ENCODE measurements at places on chromosomes 7 and 10.
A peak's percentile ranks its signal among the peaks of the same experiment; 100 is the strongest.

- DNase-seq: peak; percentile 68
Observed at GRCh38 chr10:21078410-21079329, 181.6 kb upstream of the NEBL start.

- DNase-seq: no peak
Observed at GRCh38 chr10:132700156-132701098, 85.5 kb downstream of the NKX6-2 start.

DNA sequence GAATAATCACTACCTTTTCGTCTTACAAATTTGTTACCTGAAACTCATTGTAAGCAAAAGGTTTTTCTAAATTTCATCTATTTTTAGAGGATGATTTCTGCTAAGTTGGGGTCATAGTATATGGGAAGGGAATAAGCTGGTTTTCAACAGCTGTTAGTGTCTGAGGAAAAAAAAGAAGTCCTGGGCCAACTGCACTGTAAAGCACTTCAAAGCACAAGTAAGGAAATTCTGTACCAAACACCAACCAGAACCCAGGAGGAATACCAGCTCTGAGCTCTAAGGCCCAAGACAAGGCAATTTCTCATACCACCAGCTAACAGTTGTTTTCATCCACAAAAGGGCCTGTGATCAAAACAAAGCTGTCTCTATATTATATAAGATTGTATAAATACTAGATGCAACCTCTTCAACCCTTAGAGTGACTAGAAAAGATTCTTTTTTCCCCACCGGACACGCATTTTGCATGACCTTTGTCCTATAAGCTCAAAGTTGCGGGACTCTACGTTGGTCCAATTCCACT is 6.1 kb upstream of the MEOX2 start:
- no peak for DNase-seq

- DNase-seq: no peak
Observed at GRCh38 chr7:155510975-155511701, 35.2 kb downstream of the CNPY1 start.

- DNase-seq: no peak
Observed at GRCh38 chr10:176677-177076, 41.4 kb downstream of the ZMYND11 start.

- DNase-seq: no peak
Observed at GRCh38 chr7:156378806-156379205, 261.8 kb upstream of the RNF32 start.

DNA sequence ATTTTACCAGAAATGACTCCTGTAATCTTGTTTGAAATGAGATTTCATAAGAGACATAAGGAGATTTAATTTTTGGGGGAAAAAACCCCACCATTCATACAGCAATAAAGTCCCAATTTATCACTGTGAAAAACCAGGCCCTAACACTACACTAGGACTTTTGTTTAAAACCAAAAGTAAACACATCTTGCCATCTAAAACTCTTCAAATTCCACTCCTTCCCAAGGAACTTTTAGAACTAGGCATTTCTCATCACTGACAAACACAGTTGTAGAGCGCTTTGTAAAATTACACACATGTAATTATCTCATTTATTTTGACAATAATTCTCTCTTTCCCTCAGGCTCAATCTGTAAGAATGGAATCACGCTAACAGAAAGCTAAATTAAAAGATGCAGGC is 128.1 kb upstream of the C1QL3 start:
- no peak for DNase-seq

GRCh38 chr7:151600331-151600730 is 80.6 kb upstream of the RHEB start:
- DNase-seq: no peak

- DNase-seq: peak; percentile 64
Observed at GRCh38 chr10:50653142-50653541, 29.4 kb upstream of the SGMS1 start.

DNA sequence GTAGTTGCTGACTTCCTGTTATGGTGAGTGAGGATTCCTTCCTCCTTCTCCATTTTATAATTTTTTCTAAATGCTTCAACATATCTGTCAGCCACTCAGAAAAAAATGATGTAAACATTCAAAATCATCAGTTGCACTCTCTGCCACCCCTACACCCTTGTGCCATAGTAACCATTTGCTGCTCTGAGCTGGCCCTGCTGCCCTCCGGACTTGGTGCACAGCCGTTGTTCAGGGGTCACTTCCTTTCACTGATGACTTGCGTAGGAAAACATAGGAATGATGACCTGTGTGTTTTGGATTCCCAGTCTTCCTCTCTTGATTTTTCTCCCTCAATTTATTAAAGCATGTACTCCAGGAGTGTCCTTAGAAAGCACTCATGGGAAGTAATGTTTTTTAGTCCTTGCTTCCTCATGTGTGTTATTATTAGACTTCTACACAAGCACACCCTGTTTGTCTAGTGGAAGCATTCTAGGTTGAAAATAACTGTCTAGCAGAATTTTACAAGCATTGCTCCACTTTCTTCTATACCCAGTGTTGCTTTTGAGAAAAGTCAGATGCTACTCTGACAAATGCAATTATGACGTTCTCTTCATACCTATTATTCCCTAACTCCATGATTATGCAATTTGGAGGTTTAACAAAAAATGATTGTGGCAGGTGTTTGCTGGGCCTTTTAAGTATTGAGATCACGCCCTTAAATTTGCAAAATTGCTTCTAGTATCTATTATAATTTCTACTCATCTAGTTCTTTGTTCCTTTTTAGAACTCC is 62.6 kb upstream of the MTPN start:
- DNase-seq: no peak

DNA sequence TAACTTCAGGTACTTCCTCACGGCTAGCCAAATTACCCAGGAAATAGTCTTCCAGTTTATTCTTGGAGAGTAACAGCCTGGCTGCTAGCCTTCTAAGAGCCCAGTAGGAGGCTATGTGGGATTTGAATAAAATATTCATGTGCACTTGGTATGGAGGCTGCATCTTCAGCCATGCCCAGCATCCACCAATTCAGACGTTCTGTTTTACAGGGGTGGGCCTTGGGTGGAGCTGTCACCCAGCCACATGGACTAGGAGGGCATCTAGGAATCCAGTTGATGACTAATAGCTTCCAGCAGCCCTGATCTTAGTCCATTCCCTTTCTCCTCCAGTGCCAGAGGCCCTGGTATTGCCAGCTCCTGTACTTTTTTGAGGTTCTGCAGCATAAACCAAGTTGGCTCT is 66.3 kb upstream of the ZRANB1 start:
- DNase-seq: peak; percentile 49

GRCh38 chr10:121684276-121684675 is 86.0 kb upstream of the FGFR2 start:
- peak; percentile 20 for DNase-seq

DNA sequence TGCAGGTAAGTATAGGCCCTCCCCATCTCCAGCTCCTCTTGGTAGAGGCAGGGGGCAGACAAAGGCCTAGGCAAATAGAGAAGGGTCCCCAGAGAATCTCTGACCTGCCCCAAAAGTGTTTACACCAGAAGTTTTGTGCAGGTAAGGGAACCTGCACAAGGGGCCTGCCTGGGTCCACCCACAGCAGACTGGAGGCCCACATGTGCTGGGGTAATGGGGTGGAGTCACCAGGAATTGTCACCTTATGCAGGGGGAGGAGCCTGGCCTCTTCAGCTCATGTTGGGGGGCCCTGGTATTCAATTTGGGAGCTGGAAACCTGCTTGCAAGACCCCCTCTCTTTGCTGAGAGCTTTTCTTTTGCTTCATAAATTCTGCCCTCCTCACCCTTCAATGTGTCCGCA is 302.7 kb downstream of the ZEB1 start:
- DNase-seq: no peak

DNA sequence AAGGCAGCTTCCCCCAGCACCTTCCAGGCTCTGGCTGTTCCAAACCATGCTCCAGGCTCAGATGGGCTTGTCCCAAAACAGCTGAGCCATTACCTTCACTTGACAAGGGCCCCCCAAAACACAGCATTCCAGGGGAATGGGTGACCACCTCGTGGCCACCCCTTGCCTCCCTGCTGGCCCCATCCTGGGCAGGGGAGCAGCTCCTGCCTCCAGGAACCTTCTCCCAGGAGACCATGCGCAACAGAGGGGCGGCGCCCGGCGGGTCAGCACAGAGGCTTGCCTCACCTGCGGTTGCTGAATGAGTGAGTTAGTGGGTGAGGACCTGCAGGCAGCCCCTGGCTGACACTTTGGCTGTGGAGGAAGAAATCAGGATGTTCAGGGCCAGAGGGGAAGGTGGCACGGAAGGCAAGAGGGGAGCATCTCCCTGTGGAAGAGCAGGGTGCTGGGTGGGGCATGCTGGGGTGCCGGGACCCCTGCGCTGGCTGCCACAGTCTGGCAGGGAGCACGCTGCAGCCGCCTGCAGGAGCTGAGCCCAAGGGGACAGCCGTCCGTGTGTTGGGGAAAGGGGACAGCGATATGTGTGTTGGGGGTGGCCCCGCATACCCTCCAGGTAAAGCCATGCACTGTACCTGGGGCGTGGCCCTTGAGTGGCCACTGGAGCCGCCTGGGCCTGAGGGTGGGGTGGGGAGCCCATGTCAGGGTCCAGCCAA is 54.7 kb downstream of the PWWP2B start:
- DNase-seq: no peak

- no peak for DNase-seq
Observed at GRCh38 chr7:74252893-74253292, 1.3 kb downstream of the RFC2 start.

DNA sequence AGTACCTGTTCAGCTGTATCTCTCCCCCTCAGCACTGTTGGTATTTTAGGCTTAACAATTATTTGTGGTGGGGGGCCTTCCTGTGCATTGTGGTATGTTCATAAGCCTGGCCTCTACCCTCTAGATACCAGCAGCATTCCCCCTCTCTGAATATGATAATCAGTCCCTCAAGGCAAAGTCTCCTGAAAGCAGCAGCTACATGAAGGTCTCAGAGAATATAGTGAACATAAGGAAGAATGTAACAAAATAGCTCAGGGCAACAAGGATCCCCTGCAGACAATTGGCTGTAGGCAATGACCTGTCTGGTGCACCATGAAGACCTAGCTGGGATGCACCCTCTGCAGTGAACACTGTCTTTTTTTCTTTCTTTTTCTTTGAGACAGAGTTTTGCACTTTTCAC is 86.4 kb downstream of the CTBP2 start:
- DNase-seq: no peak

DNA sequence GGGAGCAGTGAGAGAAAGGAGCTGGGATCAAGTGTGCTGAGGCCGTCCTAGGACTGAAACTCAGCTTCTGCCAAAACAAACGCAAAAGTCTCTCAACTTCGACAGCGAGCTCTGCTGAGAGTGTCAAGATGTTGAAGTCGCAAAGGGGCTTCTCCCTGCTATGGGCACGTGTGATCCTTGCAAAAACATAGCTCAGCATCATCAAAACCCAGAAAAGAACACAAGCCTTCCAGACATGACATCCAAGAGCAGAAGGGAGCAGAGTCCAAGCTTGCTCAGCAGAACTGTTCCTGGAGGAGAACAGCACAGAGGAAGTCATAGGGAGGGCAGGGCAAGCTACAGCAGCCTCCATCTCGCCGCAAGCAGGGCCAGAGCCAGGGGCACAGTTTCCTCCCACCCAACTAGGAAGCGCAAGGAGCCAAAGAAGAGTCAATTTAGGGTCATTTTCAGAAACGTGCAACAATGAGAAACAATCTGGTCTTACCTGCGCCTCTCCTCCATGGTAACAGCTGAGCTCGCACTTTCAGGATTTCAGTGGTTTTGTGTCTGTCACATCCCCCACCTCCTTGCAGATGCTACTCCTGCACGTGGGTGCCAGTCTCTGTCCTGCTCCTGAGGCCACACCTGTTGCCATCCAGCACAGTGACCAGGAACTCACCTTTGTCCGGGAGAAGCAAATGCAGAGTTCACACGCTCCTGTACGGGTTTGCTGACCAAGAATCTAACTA is 113.9 kb downstream of the DIP2C start:
- no peak for DNase-seq

- DNase-seq: no peak
Observed at GRCh38 chr10:132848951-132849545, 63.1 kb upstream of the NKX6-2 start.

- no peak for DNase-seq
Observed at GRCh38 chr10:6699336-6699735, 119.3 kb upstream of the PRKCQ start.

DNA sequence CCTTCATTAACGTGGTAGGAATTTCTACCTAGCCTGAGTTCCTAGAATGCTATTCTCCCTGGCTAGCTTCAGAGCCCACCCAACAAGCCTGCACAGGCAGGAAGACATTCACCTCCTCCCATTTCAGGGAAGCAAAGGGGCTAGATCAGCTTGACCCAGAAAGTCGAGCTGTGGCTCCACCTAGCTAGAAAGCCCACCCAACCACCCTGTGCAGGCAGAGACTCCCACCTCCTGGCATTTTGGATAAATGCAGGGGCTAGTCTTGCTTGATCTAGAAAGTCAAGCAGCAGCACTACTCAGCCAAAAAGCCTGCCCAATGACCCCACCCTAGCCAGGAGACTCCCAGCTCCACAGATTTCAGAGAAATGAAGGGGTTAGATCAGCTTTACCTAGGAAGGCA is 479.5 kb downstream of the SDK1 start:
- no peak for DNase-seq

DNA sequence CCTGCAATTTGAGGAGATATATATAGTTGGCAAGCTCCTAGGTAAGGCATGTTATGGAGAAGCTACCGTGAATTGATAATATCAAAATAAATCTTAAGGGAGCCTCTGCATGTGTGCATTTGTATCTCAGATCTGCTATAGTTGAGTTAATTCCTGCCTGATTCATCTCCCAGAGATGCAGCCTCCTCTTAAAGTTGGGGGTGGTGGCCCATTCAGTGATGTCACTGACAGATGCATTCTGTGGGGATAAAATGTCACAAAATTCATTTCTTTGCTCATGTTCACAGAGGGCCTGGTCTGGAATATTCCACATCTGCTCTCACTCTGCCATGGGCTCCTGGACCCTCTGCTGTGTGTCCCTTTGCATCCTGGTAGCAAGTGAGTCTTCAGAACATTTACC is 185.8 kb upstream of the PRSS1 start:
- DNase-seq: peak; percentile 64

DNA sequence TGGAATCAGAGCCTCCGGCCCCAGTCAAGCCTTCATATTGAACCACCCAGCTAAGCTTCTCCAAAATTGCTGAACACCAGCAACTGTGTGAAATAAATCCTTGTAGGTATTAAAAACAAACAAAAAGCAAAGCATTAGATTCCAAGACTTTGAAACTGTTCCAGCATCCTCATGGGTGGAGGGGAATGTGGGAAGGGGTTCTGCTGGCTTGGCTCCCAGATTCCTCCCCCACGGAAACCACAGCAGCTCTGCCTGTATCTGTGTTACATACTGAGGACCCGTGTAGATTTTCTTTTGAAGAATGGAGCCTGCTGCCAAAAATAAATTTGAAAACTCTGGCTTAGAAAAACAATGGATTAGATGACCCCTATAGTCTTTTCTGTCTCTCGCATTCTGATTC is 20.0 kb downstream of the AKR1B1 start:
- DNase-seq: peak; percentile 43

GRCh38 chr7:26165950-26166683 is 14.1 kb downstream of the NFE2L3 start:
- DNase-seq: no peak

GRCh38 chr7:158238616-158239289 is 348.9 kb downstream of the PTPRN2 start:
- DNase-seq: no peak

GRCh38 chr7:70788276-70788675 is 343.7 kb upstream of the GALNT17 start:
- DNase-seq: peak; percentile 10
